Large intestine (tissue), 12 donors: ENCODE measurements at places on chromosomes 12 and 14. TPM values are rescaled to one million over a fixed set of nuclear protein-coding genes. Genes with fewer than 3 reads are reported as not detected.

Gene PRR4
- 6.1 TPM for polyA plus RNA-seq

Gene COA8
- polyA plus RNA-seq: 45.6 TPM

Gene PGF
- polyA plus RNA-seq: 9.1 TPM

Gene PTCSC3
- not detected for polyA plus RNA-seq

Gene CELA1
- not detected for polyA plus RNA-seq
